ENCODE measurements at places on chromosomes 6 and 20.

- DNase-seq, result no peak
Measured at GRCh38 chr20:33411242-33411641, 9.9 kb upstream of the CDK5RAP1 start.

- no peak for DNase-seq
Measured at GRCh38 chr20:61682996-61683681, 382.5 kb downstream of the TAF4 start.

DNA sequence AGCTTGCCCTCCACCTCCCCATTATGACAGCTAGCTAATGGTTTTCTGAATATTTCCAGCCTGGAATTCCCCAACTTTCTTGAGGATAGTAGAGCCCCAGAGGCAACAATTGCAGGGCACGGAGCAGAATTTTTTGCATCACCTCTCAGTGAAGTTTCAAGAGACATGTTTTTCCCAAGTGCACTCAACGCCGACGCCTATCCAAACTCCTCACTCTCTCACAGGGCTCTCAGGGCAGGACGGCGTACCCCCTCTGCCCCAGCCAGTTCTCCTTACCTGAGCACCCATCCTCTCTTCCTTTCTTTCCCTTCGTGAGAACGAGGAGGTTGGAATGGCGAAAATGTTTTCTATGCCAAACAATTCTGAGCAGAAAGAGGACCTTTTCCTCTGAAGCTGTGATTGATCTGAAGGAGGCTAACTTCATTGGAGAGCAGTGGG lies 83.1 kb upstream of the FOXQ1 start:
- DNase-seq, result no peak

DNA sequence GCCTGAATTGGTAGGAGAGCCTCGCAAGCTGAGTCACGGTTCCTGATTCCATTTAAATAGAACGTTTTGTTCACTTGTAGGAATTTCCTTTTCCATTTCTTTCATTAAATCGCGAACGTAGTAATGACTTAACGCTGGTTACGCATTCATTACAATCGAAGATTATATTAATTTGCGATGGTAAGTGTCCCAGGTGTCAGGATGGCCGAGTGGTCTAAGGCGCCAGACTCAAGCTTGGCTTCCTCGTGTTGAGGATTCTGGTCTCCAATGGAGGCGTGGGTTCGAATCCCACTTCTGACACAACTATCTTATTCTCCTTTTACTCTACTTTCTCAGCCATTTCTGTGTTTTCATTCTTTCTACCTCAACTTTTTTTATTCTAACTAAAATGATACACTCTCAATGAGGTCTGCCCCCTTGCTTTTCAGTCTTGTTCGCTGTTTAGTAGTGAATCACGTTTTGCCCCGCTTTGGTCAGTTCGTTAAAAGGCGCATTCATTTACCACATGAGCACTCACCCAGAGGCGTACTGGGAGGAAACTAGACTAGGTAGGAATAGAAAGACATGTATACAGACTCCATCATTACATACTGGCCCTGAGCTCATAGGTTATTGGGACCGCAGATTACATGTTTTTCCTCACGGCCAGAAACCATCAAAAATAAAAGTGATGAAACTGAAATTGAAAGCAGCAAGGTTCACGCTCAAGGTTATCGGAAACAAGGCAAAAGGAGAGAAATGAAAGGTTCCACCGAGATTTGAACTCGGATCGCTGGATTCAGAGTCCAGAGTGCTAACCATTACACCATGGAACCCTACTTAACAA lies 17.3 kb upstream of the TRIM27 start:
- DNase-seq, result peak; percentile 83

- DNase-seq, result no peak
Measured at GRCh38 chr6:47187893-47188587, 121.7 kb downstream of the TNFRSF21 start.

DNA sequence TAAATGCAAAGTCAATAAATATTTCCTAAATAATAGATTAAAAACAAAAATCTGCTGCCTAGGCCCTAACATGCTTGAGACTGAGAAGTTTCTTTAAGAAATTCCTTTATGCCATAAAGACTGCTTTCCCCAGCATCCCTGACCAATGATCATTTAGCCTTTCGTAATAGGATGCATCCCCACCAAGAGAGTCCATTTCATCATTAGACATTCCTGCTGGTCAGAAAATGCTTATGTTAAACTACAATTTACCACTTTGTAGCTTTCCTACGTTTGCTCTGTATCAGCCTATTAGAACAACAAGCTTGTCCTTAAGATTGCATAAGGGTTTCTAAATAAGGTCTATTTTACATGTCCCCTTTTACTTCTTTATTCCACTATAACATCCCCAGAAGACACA lies 59.8 kb upstream of the HSF2 start:
- no peak for DNase-seq

GRCh38 chr6:139540276-139540675 lies 165.8 kb upstream of the CITED2 start:
- DNase-seq, result no peak
